GM12865 (cell line): ENCODE measurements at places on chromosomes 6 and 20.

GRCh38 chr6:169950558-169950957, 199.1 kb downstream of the ERMARD start:
- DNase-seq: peak; percentile 29

DNA sequence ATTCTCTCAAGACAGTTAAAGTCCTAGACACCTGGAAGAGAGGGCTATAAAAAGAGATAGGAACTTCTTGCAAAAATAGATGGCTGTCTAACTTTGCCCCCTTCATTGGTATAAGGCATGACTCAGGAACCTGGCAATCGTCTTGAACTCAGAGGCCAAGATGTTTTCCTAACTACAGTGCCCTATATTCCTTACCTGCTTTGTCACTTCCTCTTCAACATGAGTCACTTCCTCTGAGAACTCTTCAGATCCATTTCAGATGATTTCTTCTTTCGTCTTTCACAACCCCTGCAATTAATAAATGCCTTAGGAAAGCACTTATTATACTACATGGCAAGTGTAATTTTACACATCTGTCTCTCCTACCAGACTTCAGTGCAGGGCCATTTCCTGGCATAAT, 83.5 kb downstream of the HAO1 start:
- DNase-seq: no peak

DNA sequence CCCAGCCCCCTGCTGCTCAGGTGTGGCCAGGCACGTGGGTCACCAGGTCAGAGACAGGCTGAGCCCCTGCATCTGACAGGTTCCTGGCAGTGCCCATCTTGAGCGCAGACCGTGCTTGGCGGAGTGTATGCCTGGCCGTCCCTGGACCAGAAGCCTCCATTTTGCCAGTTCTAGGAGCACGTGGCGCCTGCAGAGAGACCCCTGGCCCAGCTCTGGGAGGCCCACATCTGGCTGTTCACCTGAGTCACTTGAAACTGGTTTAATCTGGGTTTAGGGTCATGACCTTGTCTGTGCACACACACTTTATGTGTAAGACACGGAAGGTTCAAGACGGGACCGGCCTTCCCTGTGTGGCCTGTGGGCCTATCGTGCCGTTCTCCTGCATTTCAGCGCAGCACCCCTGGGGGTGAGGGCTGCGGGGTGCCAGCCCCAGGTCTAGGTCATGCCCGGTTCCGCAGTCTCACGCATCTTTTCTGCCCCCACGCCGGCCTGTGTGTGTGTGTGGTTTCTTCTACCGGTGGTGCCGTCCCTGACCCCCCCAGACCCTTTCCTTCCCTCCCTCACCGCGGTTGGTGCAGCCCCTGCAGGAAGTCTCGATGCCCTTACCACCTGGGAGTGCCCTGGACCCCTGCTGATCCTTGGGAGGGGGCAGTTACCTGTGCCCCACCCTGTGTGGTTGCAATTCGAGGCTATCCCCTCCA, 14.0 kb downstream of the SS18L1 start:
- no peak for DNase-seq

GRCh38 chr20:51084593-51085377, 61.9 kb upstream of the KCNG1 start:
- DNase-seq: no peak

DNA sequence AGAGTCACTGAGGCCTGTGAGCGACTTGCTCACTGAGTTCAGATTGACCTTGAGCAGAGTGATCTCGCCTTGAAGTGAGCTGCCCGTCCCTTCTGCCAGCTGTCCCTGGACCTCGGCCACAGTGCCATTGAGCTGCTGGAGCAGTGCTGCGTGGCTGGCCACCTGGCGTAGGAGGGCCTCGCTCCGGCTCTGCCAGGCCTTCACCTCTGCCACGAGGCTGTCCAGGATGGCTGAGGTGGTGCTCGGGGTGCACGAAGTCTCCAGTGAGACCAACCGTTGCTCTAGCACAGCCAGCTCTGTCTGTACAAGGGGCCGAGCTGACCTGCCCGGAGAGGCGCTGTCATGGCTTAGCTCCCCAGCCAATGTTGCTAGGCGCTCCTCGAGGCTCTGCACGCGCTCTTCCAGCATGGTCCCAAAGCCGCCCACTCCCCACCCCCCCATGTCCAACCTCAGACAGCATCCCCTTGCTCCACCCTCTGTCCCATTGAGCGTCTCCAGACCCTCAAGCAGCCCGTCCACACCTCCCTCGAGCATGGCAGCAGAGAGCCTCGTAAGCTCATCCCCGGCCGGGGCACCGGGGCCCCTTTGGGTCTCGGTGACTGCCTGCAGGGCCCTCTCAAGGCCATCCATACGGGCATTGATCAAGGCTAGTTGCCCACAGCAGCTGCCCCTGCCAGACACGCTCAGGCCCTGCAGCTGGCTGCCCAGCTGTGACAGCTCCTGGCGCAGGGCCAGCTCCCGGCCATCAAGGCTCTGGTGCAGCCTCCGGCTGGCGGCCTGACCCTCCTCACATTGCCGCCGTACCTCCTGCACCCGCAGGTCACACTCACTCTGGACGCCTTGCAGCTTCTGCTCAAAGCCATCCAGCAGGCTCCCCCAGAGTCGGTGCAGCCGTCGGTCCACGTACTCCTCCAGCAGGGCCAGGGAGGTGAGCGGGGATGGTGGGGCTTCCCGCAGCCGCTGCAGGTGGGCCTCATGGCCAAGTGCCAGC, 4.6 kb downstream of the EMILIN3 start:
- DNase-seq: no peak

DNA sequence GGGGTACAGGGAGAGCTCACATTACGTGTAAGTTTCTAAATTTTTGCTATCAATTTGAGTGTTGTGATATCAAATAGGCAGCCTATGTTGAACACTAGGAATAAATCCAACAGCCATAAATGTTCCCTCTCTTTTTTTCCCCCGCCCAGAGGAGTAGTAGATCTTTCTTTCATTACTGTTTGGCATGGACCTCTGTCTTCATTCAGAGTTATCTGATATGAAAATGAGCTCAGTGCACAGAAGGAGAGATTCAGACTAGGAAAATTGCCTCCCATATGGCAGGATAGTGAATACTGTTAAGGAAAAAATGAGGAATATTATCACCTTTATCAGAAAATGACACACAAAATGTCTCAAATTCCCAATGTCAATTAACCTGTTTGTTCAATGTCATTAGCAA, 110.0 kb upstream of the EYS start:
- DNase-seq: no peak

DNA sequence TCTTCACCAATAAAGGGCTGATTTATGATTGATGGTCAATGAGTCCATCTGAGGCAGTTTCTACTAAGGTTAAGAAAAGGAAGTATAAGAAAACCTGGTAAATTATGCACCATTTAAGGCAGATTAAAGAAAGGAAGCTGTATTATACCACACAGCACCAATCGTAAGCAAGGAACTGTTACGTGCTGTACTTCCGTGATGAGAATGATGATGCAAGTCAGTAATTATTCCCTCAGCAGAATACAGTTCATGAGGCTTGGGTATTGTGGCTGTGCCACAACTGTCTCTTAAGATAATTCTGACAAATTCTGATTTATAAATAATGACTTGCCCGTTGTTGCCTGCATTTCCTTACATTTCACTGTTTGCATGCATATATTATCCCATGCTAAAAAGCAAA, 699.0 kb downstream of the HDGFL1 start:
- no peak for DNase-seq

DNA sequence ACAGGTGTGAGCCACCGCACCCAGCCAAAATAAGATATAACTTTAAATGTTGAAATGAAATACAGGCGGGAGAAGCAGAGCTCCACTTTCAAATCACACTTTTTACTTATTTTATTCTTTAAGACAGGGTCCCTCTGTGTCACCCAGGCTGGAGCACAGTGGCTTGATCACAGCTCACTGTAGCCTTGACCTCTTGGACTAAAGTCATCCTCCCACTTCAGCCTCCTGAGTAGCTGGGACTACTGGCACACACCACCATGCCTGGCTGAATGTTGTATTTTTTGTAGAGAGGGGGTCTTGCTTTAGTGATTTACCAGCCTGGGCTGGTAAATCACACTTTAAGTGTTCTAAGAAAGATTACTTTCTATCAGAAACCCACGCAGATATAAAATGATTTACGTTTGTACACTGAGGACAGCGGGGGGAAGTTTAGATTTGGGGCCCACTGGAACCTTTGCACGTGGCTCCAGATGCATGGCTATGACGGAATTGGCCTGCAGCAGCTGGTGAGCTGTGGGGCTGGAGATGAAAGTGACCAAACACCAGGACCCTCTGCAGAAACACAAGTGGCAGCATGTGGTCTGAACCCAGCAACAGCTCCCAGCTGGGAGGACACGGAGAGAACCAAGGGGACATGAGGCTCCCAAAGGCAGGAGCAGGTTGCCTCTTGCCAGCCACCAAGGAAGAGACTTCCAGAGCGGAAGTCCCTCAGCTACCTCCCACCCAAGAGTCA, 26.4 kb upstream of the TLDC2 start:
- DNase-seq: no peak

DNA sequence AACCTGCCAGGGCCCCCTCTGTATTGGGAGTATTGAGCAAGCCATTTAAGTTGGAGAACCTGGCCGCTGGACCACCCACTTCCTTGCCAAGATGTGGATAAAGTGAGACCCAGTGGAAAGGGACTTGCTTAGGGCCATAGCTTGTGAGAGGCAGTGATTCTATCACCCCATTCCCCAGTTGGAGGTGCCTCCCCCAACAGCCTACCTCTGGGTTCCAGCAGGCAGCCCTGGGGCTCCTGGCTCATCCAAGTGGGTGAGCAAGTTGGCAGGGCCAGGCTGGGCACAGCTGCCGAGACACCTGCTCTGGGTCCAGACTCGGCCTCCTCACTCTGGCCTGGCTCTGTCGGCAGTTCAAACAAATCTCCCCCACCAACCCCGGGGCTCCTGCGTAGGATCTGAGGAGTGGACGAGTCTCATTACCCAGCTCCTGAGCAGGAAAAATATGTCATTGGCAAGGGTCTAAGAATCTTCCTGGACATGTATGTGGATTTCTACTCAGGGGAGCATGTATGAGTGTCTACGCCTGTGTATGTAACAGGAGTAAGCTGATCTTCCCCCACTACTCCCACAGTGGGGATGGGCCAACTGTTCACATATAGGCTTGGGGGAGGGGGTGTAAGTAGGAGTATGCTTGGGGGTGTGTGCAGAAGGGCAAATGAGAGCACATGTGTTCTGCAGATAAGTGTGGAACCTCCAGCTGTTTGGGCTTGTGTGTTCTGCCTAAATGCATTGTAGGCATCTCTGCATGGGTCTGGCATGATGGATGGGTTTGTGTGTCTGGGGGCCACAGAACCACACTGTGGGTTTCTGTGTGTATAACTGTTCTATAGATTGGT, 1.9 kb downstream of the ID1 start:
- DNase-seq: no peak
